ENCODE measurements at places on chromosomes 11 and 22.

DNA sequence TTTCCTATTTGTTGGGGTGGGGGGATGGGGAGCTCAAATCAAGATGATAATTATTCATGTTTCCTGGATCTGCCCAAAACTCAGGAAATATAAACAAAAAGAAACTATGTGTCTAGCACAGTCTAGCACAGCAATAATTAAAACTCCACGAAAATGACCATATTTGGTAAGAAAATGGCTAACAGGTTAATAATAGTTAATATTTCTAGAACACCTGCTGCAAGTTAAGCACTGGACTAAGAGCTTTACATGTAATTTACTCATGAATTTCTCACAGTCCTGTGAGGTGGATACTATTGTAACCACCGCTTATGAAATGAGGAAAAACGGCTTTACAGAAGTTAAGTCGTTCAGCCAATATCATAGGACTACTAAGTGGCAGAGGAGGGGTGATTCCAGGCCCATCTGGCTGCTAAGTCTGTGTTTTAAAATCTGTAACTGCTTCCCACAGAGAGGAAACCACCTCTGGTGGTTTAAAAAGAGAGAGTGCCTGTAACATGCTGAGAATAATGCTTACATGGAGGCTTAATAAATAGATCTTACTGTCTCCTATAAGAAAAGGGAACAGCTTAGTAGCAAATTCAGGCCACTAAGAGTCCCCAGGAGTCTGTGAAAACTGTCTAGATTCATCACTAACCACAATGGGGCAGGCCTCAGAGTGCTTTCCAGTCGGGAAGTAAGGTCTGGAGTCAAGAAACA, 11.0 kb upstream of the AMOTL1 start:
- no peak for DNase-seq
- H3K27ac ChIP-seq = no peak overlapping the region
- no peaks in the 10 kb centered on the region for H3K36me3 ChIP-seq
- H3K27me3 ChIP-seq = peaks cover under 1% of the 10 kb centered on the region

GRCh38 chr22:37486224-37486845, at the start of gene MFNG:
TSS of gene MFNG (minus strand) at chr22:37486384. CDS start at chr22:37486177, 207 bp downstream.
- no peaks in the 10 kb centered on the region for H3K27me3 ChIP-seq
- H3K36me3 ChIP-seq = peaks cover 19% of the 10 kb centered on the region
- peak; percentile 66 for DNase-seq
- peaks cover 85% of the 10 kb centered on the region for H3K4me1 ChIP-seq
- H3K27ac ChIP-seq = peak within 1 kb of the TSS; percentile 88

DNA sequence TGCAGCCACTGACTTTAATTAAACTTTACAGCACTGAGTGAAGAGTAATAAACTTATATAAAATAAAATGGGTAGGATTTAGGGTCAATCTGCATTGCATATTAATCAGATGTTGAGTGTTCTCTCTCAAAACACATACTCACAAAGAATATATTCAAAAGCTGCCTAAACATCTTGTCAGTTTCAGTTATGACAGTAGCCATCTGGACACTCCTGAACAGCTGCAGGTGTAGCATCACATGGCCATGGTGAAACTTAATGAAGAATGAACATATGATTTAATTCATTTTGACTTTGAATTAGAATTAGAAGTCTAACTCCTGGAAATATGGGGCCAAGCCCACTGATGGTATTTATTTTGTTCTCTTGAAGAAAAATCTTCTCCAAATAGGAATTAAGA, 684.3 kb upstream of the RAG2 start:
- H3K27me3 ChIP-seq = no peaks in the 10 kb centered on the region
- no peaks in the 10 kb centered on the region for H3K4me1 ChIP-seq
- no peak for DNase-seq
- H3K36me3 ChIP-seq = no peaks in the 10 kb centered on the region

- no peak for DNase-seq
- H3K4me1 ChIP-seq = peaks cover 12% of the 10 kb centered on the region
- H3K4me3 ChIP-seq = no peak overlapping the region
- no peaks in the 10 kb centered on the region for H3K36me3 ChIP-seq
Observed at GRCh38 chr11:47592970-47593369, 1.2 kb downstream of the C1QTNF4 start.

DNA sequence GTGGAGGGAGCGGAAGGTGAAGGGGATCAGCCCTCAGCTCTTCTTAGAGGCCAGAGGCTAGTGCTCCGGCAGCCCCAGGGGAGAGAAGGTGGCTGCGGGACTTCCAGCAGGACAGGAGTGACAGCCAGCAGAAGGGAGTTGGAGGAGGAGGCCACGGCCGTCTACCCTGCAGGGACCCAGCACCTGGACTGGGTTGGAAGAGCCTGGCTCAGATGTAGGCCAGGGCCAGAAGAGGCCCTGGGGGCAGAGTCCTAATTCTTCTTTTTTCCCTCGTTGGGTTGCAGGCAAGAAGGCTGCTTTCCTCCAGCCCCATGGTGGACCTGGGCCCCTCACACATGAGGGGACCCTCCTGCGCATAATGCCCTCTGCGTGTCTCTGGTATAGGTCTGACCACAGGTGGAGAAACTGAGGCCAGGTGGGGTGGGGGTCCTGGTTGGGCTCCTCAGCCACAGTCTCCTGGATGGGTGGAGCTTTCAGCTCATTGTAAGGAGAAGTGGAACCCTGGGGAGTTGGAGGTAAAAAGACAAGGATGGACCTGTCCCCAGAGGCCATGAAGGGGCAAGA, 2.3 kb upstream of the MCAM start:
- H3K4me1 ChIP-seq = peaks cover 85% of the 10 kb centered on the region
- no peak for DNase-seq
- no peak overlapping the region for H3K4me3 ChIP-seq
- H3K36me3 ChIP-seq = no peaks in the 10 kb centered on the region
- H3K27ac ChIP-seq = no peak overlapping the region
- H3K27me3 ChIP-seq = peaks cover 33% of the 10 kb centered on the region

- no peaks in the 10 kb centered on the region for H3K27me3 ChIP-seq
- no peak overlapping the region for H3K4me3 ChIP-seq
Observed at GRCh38 chr11:14668731-14669301, 25.2 kb downstream of the PDE3B start.
